ENCODE measurements at places on chromosomes 7 and 10.

DNA sequence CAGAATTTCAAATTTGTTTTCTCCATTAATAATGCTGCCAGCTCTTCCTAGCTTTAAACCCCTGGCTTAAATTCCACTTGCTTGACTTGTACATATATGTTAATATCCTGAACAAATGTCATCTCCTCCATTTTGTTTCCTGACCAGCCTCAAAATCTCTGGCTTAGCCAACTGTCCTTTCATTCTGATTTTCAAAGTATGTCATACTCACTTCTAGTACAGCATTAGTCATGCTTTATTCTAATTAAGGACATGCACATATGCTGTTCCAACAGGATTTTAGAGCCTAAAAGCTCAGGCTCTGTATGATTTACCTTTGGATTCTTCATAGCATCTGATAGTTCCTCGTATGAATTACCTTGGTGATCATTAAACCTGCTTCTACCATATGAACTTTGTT lies 158.3 kb downstream of the ZNF438 start:
- DNase-seq: no peak

- no peak for DNase-seq
These were observed 92.7 kb upstream of the GPR141 start for GRCh38 chr7:37590824-37591223.

GRCh38 chr10:119652361-119652730 lies 1.2 kb downstream of the BAG3 start:
- DNase-seq: peak; percentile 54

DNA sequence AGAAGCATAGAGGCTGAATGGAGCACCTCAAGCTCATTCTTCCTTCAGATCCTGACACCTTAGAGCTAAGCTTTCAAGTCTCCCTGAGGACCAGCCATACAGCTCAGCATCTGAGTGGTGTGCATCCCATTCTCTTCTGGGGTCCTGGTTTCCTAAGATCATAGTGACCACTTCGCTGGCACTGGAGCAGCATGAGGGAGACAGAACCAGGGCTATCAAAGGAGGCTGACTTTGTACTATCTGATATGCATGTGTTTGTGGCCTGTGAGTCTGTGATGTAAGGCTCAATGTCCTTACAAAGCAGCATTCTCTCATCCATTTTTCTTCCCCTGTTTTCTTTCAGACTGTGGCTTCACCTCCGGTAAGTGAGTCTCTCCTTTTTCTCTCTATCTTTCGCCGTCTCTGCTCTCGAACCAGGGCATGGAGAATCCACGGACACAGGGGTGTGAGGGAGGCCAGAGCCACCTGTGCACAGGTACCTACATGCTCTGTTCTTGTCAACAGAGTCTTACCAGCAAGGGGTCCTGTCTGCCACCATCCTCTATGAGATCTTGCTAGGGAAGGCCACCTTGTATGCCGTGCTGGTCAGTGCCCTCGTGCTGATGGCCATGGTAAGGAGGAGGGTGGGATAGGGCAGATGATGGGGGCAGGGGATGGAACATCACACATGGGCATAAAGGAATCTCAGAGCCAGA lies 31.0 kb downstream of the PRSS2 start:
- DNase-seq: no peak

DNA sequence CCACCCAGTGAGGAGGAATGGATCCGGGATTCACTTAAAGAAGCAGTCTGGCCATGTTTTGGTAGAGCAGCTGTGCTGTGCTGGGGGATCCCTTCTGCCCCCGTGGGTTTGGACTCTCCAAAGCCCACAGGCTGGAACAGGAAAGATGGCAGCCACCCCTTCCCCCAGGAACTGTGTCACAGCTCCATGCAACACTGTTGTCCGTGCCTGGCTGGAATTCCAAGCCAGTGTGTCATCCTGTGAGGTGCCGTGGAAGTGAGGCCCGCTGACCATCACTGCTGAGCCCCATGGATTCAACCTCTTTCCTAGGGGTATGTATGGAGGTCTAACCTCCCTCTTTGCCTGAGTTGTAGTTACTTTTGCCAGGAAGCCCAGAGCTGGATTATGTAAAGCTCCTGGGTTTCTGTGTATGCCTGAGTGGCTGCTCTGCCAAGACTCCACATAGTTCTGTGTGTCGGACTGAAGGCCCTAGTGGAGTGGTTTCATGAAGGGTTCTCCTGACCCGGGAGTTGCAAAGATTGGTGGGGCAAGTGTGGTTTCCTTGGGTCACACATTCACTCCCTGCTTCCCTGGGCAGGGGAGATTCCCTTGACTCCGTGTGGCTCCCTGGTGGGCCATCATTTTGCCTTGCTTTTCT lies 35.1 kb upstream of the PCGF5 start:
- DNase-seq: no peak

DNA sequence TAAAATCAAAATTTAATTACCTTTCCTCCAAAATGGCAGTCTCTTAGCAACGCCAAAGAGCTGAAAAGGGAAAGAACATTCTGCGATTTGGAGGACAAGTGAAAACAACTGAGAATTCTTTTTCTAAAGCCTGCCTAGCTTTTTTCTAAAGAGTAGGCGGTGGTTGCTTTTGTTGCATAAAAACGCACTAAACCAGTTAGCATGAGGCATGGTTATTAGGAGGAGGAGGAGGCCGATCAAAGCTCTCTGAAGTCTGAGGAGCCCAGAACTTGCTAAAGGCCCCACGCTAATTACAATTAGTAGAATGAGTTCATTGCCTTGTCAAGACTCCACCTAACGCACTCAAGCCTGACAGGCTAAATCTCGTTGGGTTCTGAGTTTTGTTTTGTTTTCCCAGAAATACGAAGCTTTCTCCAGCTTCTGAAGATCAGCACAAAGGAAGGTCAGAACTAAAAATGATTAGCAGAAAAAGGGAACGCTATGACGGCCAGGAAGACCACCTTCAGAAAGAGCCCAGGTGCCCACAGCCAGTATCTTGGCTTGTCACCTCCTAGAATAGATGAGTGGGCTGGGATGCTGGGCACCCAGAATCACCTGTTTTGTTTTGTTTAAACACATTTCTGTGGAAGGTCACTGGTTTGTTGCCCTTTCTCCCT lies 72.0 kb downstream of the FGFR2 start:
- no peak for DNase-seq

DNA sequence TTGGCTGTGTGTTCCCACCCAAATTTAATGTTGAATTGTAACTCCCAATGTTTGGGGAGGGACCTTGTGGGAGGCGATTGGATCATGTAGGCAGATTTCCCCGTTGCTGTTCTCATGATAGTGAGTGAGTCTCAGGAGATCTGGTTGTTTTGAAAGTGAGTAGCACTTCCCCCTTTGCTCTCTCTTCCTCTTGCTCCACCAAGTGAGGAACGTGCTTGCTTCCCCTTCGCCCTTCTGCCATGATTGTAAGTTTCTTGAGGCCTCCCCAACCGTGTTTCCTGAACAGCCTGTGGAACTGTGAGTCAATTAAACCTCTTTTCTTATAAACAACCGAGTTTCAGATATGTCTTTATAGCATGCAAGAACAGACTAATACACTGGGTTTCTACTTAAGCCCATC lies 176.3 kb downstream of the CDK14 start:
- DNase-seq: no peak

DNA sequence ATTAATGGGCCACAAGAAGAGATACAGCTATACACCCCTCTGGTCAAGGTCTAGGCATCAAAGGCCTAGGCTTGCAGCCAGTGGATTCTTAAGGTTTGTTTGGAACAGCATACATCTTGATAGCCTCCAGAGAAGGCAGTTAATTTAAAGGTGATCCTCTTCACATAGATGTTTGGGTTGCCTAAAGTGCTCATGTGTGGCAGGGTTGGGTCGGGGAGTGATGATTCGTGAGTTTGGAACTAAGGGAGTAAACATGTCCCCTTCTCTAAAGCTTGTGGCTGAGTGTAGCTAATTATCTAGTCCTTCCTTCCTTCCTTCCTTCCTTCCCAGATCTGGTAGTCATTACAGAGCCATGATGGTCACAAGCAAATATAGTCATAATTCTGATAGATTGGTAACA lies 12.4 kb downstream of the PCLO start:
- no peak for DNase-seq

GRCh38 chr10:80174641-80175395 lies 30.5 kb downstream of the ANXA11 start:
- no peak for DNase-seq

- no peak for DNase-seq
These were observed 92.6 kb downstream of the LRRC4 start for GRCh38 chr7:127938588-127938987.

GRCh38 chr10:78869508-78870454 lies 199.0 kb upstream of the ZMIZ1 start:
- no peak for DNase-seq

- no peak for DNase-seq
These were observed 34.5 kb upstream of the GSAP start for GRCh38 chr7:77450613-77451012.

DNA sequence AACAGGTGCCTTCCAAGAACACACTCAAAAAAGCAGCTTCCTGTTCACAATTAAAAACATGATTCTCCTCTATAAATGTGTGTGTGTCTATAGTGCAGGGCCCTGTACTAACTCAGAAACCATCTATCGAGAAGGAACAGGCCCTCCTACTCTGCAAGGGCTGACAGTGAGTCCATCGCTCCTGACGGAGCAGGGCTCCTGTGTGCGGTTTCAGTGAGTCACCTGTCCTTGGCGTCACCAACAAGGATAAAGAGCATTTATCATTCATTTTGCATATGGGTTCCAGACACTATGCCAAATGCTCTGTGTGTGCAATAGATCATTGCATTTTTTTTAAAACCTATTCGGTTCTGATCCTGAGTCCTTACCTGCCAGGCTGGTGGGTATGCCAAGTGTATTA lies 63.7 kb downstream of the TACC2 start:
- no peak for DNase-seq

DNA sequence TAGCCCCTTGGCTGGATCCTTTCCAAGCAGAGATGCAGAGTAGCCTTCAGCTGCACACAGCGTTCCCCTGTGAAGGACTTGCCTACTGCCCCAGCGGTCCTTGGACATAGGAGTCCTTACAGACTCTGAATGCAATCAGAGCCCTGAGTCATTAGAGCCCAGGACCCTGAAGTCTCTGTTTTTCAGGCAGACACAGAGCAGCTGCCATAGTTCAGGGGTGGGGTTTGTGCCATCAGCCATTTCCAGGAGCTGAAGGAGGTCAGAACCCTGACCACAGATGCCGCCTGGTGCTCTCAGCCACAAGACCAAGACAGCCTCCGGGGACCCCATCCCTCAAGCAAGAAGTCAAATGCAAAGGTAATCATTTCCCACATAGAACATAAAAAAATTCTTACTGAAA lies 32.8 kb upstream of the WDFY4 start:
- no peak for DNase-seq

DNA sequence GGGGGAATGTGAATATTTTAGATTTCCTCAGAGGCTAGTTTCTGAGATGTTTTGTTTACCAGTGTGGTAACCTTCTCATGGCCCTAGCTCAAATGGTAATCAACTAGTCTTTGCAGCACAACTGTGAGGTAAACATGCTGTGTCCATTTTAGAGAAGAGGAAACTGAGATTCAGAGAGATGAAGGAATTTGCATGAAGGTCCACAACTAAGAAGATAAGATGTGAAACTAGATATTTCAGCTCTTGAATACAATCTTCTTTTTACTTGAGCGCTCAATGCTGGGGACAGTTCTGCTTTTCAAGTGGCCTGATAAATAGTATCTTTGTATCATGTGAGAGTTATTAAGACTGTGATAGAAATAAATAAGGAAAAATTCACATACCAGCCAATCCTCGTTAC lies 245.4 kb downstream of the AUTS2 start:
- no peak for DNase-seq

- DNase-seq: no peak
These were observed 1.2 kb upstream of the NOM1 start for GRCh38 chr7:156948361-156948760.

GRCh38 chr7:75704928-75705327 lies 33.8 kb downstream of the HIP1 start:
- no peak for DNase-seq

- no peak for DNase-seq
These were observed 67.3 kb downstream of the AFAP1L2 start for GRCh38 chr10:114336823-114337509.

DNA sequence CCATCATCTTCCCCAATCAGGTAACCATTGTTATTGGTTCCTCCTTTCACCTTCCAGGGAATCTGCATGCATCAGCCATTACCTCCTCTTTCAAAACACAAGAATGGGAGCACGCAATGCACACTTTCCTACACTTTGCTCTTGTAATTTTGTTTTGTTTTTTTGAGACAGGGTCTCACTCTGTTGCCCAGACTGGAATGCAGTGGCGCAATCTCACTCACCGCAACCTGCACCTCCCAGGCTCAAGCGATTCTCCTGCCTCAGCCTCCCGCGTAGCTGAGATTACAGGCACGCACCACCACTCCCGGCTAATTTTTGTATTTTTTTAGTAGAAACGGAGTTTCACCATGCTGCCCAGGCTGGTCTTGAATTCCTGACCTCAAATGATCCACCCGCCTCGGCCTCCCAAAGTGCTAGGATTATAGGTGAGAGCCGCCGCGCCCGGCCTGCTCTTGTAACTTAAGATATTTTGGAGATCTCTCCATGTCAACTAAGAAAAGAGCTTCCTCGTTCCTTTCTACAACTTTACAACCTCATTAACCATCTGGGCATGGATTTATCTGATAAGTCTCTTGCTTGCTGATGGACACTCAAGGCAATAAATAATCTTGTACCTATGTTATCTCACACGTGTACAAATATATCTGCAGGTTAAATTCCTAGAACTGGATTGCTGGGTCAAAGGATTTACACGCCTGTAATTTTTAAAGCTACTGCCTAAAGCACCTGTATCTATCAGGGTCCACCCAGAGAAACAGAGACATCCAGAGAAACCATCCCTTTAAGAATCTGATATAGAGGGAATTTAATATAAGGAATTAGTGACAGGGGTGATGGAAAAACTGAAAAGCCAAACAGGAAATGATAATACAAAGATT lies 4.2 kb downstream of the CYTH3 start:
- no peak for DNase-seq

- DNase-seq: no peak
These were observed 8.8 kb downstream of the NODAL start for GRCh38 chr10:70432561-70433263.

- DNase-seq: no peak
These were observed 8.0 kb upstream of the SPOCK2 start for GRCh38 chr10:72096115-72097000.

GRCh38 chr7:98418636-98419315 lies 17.9 kb upstream of the BAIAP2L1 start:
- DNase-seq: no peak

DNA sequence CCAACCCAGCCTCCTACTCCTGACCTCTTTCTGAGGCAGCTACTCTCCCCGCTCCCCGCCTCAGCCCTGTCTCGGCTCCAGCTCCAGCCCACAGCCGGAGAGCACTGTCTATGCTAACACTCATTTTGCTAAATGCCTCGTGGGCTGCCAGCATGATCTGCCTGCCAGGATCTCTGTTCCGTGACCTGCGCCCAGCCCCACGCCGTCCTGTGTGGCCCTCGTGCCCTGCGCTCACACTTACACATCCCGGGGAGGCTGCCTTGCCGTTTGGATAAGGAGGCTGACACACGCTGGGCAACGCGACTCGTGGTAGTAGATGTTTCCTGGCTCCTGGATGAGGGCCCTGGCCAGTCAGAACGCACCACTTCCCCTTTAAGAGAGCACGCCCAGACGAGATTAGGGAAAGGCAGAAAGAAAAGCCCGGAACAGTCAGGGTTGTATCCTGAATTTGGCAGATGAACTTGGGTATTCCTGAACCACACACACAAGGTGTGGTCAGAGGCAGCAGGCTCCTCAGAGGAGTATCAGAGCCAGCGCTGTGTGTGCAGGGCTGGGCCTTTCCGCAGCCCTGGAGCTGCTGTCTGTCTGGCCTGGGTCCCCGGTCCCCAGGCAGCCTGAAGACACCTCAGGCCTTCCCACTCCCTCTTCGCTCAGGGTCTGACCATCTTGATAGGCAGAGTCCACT lies 97.7 kb upstream of the EFCAB10 start:
- DNase-seq: no peak

- DNase-seq: no peak
These were observed 8.1 kb upstream of the TMEM72 start for GRCh38 chr10:44902941-44903545.

All from forelimb muscle (tissue), 1 donor.